ENCODE measurements at places on chromosomes 12 and 14. TPM values are rescaled to one million over a fixed set of nuclear protein-coding genes. Genes with fewer than 3 reads are reported as not detected.

GRCh38 chr12:17016116-17016864, 410.3 kb upstream of the LMO3 start:
- no peaks in the 10 kb centered on the region for H3K27me3 ChIP-seq
- no peak for DNase-seq
- H3K36me3 ChIP-seq, result peaks cover 3% of the 10 kb centered on the region
- H3K4me3 ChIP-seq, result no peak overlapping the region

DNA sequence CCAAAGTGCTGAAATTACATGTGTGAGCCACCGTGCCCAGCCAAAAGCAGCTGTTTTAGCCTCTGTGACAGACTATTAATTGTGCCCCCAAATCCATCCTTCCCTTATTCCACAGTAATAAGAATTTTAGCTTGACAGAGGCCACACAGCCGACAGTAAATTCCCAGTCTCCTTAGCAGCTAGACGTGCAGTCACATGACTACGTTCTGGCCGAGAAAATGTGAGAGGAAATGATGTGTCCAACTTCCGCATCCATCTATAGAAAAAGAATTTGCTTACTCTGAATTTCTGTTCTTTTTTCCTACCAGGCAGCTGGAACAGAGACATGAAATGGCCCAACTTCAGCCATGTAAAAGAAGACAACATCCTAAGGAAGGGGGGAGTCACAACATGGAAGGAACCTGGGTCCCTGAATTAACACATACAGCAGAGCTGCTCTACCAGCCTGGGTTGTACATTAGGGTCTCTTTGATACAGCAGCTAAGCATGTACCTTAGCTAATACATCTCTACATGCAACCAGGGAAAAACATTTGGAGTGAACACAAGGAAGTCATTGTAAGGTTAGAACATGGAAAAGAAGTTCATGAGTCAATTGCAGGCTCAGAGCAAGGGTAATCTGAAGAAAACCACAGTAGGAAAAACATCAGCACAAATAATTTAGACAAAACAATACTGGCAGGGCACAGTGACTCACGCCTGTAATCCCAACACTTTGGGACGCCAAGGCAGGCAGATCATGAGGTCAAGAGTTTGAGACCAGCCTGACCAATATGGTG, 35.5 kb downstream of the CIT start:
- H3K4me3 ChIP-seq, result no peak overlapping the region
- H3K27ac ChIP-seq, result no peak overlapping the region
- peaks cover 6% of the 10 kb centered on the region for H3K36me3 ChIP-seq
- no peaks in the 10 kb centered on the region for H3K4me1 ChIP-seq
- DNase-seq, result no peak

Gene ALG10B
- 0.53 TPM for polyA plus RNA-seq

GRCh38 chr14:55851301-55851700, 266.9 kb upstream of the PELI2 start:
- no peak for DNase-seq
- H3K27me3 ChIP-seq, result no peaks in the 10 kb centered on the region
- no peaks in the 10 kb centered on the region for H3K36me3 ChIP-seq
- no peak overlapping the region for H3K4me3 ChIP-seq

DNA sequence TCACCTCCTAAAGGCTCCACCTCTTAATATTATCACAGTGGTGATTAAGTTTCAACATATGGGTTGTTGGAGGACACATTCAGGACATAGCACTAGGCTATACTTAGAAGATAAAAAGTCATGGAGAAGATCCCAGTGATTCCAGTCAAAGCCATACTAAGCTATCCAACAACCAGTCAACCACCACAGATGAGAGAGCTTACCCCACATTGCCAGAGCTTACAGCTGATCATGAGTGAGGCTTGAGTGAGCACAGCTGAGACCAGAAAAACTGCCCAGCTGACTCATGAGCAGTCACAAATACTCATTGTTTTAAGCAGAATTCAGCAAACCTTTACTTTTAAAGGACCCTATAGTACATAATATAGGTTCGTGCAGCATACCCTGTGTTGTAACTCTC, 85.1 kb downstream of the DRAM1 start:
- H3K4me3 ChIP-seq, result no peak overlapping the region
- peaks cover 4% of the 10 kb centered on the region for H3K36me3 ChIP-seq
- H3K27me3 ChIP-seq, result peaks cover 4% of the 10 kb centered on the region
- H3K4me1 ChIP-seq, result peaks cover 2% of the 10 kb centered on the region
- DNase-seq, result no peak
- H3K27ac ChIP-seq, result no peak overlapping the region

- no peaks in the 10 kb centered on the region for H3K36me3 ChIP-seq
- DNase-seq, result no peak
- H3K4me3 ChIP-seq, result peak within 1 kb of the TSS; percentile 44
- no peak within 1 kb of the TSS for H3K27ac ChIP-seq
Observed at GRCh38 chr12:130715998-130716968, at the start of gene RIMBP2. Gene RIMBP2, minus strand, starts transcription at chr12:130716299. Its CDS starts 237,286 bp downstream, at chr12:130479013.

DNA sequence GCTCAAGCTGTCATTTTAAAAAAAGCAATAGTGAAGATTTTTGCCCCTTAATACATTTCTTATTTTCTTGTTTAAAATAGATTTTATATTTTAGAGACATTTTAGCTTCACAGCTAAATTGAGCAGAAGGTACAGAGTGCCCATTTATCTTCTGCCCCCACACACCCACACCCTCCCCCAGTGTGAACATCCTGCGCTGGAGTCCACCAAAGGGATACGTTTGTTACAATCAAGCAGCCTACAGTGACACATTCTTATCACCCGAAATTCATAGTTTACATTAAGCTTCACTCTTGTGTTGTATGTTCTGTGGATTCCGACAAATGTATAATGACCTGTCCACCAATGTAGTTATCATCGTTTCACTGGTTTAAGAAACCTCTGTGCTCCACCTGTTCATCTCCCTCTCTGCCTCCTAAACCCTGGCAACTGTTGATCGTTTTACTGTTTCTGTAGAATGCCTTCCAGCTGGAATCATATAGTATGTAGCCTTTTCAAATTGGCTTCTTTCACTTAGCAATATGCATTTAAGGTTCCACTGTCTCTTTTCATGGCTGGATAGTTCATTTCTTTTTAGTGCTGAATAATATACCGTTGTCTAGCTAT, 91.0 kb upstream of the TRAF3 start:
- H3K27me3 ChIP-seq, result no peaks in the 10 kb centered on the region
- H3K4me1 ChIP-seq, result peaks cover 19% of the 10 kb centered on the region
- no peak overlapping the region for H3K27ac ChIP-seq
- H3K4me3 ChIP-seq, result no peak overlapping the region
- DNase-seq, result no peak

GRCh38 chr12:19398376-19399363, 40.6 kb upstream of the AEBP2 start:
- peaks cover 2% of the 10 kb centered on the region for H3K27me3 ChIP-seq
- DNase-seq, result no peak
- no peak overlapping the region for H3K4me3 ChIP-seq
- no peak overlapping the region for H3K27ac ChIP-seq
- no peaks in the 10 kb centered on the region for H3K36me3 ChIP-seq
- peaks cover 21% of the 10 kb centered on the region for H3K4me1 ChIP-seq

Gene PPP1R1A
- not detected for polyA plus RNA-seq

DNA sequence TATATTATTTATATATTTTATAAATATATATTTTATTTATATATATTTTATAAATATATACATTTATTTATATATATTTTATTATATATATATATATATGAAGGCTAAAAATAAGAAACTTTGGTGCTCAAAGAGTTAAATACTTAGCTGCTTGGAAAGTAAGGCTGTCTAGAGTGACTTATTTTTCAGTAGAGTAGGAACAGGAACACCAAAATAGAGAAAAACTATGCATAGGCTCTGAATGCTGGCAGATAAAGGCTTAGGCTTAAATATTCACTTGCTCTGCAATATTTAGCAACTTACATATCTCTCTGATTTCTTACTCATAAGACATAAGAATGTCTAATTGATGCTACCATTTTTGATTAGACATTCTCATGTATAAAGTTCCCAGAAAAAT, 991.2 kb downstream of the VRK1 start:
- no peak for DNase-seq
- H3K27me3 ChIP-seq, result no peaks in the 10 kb centered on the region
- no peak overlapping the region for H3K27ac ChIP-seq
- H3K36me3 ChIP-seq, result no peaks in the 10 kb centered on the region
- H3K4me1 ChIP-seq, result peaks cover 24% of the 10 kb centered on the region
- no peak overlapping the region for H3K4me3 ChIP-seq

DNA sequence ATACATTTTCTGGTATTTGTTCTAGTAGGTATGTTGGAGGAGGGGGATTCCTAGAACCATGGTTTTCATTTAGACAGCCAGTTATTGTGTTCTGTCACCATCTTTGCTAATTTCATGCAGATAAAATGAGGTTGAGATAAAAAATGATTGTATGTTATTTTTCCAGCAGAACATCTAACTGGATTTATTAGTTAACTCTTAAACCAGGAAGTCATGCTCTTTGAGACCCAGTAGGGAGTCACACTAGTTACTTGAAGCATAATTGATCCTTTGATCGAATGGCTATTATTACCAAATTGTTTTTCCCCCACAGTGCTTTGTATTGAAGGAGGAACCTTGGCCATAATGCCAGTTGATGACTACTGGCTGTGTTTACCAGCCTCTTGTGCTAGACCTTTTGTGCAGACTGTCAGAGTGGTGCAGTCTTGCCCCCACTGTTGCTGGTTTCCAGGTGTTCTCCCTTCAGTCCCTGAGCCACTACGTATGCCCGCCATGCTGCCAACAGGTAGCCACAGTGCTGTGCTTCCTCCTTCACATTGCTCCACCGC, 6.0 kb downstream of the EID3 start:
- no peaks in the 10 kb centered on the region for H3K27me3 ChIP-seq
- DNase-seq, result no peak
- H3K4me1 ChIP-seq, result peaks cover 23% of the 10 kb centered on the region
- peaks cover 10% of the 10 kb centered on the region for H3K36me3 ChIP-seq
- no peak overlapping the region for H3K4me3 ChIP-seq

Gene TMED8
- 2.4 TPM for polyA plus RNA-seq

Gene INHBE
- not detected for polyA plus RNA-seq

Gene VSIG10
- polyA plus RNA-seq, result 1.6 TPM

- H3K4me1 ChIP-seq, result no peaks in the 10 kb centered on the region
- no peak for DNase-seq
- no peak overlapping the region for H3K4me3 ChIP-seq
- peaks cover 3% of the 10 kb centered on the region for H3K27me3 ChIP-seq
- no peak overlapping the region for H3K27ac ChIP-seq
- no peaks in the 10 kb centered on the region for H3K36me3 ChIP-seq
Observed at GRCh38 chr14:38868399-38869290, 234.4 kb downstream of the SEC23A start.

DNA sequence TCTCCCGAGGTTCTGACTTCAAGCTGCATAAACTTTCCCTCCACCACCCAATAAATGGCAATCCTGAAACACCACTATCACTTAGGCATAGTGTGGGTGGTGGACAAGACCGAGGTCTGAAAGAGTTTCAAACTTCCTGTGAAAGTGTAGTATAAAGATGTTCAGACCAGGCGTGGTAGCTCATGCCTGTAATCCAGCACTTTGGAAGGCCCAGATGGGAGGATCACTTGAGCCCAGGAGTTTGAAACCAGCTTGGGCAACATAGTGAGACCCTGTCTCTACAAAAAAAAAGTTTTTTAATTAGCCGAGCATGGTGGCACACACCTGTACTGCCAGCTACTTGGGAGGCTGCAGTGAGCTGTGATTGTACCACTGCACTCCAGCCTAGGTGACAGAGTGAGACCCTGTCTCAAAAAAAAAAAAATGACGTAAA, 61.9 kb downstream of the CCDC92 start:
- peak overlapping the region; percentile 28 for H3K4me3 ChIP-seq
- no peak for DNase-seq
- no peaks in the 10 kb centered on the region for H3K27me3 ChIP-seq
- peak overlapping the region; percentile 82 for H3K27ac ChIP-seq
- H3K36me3 ChIP-seq, result no peaks in the 10 kb centered on the region
- peaks cover 17% of the 10 kb centered on the region for H3K4me1 ChIP-seq

GRCh38 chr12:68904351-68904962, 28.5 kb downstream of the CPM start:
- H3K27me3 ChIP-seq, result no peaks in the 10 kb centered on the region
- DNase-seq, result no peak
- H3K36me3 ChIP-seq, result no peaks in the 10 kb centered on the region
- no peak overlapping the region for H3K27ac ChIP-seq

Measured in immature natural killer cell (primary cell).